ENCODE measurements at places on chromosomes 4 and X.

GRCh38 chrX:72069350-72070160 is 62.2 kb downstream of the RTL5 start:
- DNase-seq: no peak

DNA sequence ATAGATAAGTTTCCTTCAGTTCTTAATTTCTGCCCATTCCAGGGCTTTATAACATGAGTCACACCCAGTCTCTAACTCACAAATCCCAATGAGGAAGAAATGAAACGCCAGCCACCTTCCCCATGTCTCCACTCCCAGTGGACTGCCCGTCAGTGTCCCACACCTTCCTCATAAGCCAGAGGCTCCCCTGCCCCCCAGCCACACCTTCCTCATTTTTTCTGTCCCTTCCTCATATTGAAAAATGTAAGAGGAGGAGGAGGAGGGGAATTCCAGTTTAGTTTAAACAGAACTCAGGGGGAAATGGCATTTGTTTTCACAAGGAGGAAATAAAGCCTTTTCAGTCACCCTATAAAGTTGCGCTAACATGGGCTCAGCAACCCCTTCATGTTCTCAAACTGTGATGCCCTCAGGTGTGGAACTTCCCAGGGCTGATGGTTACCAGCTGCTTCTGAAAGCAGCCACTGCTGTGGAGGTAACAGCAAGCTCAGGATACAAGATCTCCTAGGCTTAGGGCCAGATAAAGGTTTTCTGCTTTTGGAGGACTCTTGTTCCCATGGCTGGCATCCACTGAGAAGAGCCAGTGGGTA is 97.8 kb downstream of the PARM1 start:
- DNase-seq: no peak

- no peak for DNase-seq
Measured at GRCh38 chr4:187276736-187277408, 553.2 kb upstream of the FAT1 start.

DNA sequence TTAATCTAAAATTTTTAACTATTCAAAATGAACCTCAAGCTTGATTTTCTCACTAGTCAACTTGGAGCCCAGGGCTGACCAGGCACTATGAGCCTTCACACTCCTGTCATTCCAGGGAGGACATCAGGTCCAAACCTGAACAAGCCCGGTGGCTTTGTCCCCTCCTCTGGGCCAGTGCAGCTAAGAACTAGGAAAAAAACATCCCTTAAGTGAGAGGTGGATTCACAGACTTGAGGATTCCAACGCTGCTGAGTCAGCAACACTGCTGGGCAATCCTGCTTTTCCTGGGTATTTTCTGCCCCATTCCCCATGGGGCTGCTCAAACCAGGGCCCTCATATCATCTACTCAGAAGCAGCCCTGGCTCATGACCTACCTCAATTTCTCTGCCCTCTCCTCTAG is 4.0 kb downstream of the RNF212 start:
- DNase-seq: no peak

Data from stimulated activated CD8-positive, alpha-beta memory T cell treated with anti-CD3 and anti-CD28 coated beads, Interleukin-2, amount 100 ng/mL, for 1 hour (primary cell).